ENCODE measurements at places on chromosomes 16 and 17. TPM values are rescaled to one million over a fixed set of nuclear protein-coding genes. Genes with fewer than 3 reads are reported as not detected.

Gene AIPL1
- total RNA-seq = not detected

Gene FBXO39
- 0.83 TPM for total RNA-seq

Gene GLTPD2
- total RNA-seq = not detected

Gene STX4
- total RNA-seq = 38.8 TPM

Gene GDPD1
- 2.0 TPM for total RNA-seq

DNA sequence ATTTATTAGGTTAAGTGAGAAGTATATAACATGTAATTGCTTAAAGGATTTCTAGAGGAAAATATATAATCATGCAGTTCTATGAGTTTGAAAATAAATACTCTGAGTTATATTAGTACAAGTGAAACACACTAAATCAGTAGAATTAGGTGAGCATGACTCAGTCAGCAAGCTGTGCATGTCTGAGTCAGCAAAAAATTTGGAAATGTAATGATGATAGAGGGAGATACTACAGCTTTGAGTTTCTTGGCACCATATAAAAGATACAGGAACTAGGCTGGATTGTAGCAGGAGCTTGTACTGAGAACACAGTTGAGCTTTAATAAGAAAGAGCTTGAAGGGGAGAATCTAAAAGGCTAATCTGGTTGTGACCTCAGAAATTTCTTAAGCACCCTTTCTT, 1224.6 kb downstream of the CDH8 start:
- H3K36me3 ChIP-seq = no peaks in the 10 kb centered on the region
- H3K27ac ChIP-seq = no peak overlapping the region
- H3K4me3 ChIP-seq = no peak overlapping the region
- no peak for DNase-seq
- H3K4me1 ChIP-seq = peaks cover 19% of the 10 kb centered on the region
- no peaks in the 10 kb centered on the region for H3K27me3 ChIP-seq

- H3K4me1 ChIP-seq = peaks cover 13% of the 10 kb centered on the region
- no peak overlapping the region for H3K27ac ChIP-seq
- H3K27me3 ChIP-seq = no peaks in the 10 kb centered on the region
- H3K4me3 ChIP-seq = no peak overlapping the region
These were observed 3.9 kb upstream of the EXOC7 start for GRCh38 chr17:76107509-76107908.

- H3K36me3 ChIP-seq = no peaks in the 10 kb centered on the region
- no peak overlapping the region for H3K4me3 ChIP-seq
- no peak for DNase-seq
These were observed 37.2 kb downstream of the IRF8 start for GRCh38 chr16:85935974-85936760.

DNA sequence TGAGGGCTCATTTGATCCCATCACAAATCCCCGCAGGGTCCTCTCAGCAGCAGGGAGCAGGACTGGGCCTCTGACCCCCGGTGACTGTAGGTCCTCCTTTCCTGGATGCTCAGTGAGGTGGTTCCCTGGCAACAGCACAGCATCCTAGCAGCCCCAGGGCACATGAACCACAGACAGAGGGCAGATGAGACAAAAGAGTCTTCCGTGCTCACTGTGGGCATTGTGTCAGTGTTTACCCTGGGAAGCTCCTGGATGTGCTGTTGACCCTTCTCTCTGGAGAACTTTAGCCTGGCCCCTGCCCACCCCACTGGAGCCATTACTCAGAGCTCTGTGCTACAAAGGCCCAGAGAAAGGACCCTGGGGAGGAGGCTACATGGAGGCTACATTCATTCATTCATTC, 21.7 kb upstream of the TMEM220 start:
- H3K36me3 ChIP-seq = no peaks in the 10 kb centered on the region
- DNase-seq = no peak
- no peak overlapping the region for H3K27ac ChIP-seq
- no peaks in the 10 kb centered on the region for H3K4me1 ChIP-seq
- no peaks in the 10 kb centered on the region for H3K27me3 ChIP-seq
- H3K4me3 ChIP-seq = no peak overlapping the region

- no peaks in the 10 kb centered on the region for H3K27me3 ChIP-seq
- no peak overlapping the region for H3K4me3 ChIP-seq
- H3K36me3 ChIP-seq = peaks cover 78% of the 10 kb centered on the region
- H3K27ac ChIP-seq = no peak overlapping the region
These were observed 48.3 kb downstream of the ADCY7 start for GRCh38 chr16:50314665-50315064.

DNA sequence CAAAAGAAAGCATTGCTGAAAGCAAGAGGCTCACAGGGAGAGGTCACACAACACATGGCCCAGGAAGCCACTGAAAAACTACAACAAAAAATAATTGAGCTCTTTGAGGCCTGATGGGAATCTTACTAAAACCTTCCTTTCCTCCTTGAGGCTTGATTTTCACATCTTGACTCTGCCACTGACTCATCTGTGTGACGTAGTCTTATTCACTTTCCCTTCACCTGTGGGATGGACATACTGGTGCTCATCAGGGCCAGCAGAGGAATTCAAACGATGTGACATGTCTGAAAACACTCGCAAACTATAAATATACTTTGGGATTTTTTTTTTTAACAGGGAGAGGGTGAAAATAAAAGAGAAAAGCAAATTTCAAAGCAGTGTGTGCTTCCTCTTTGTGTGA, 78.3 kb upstream of the ASIC2 start:
- DNase-seq = no peak
- H3K4me1 ChIP-seq = no peaks in the 10 kb centered on the region
- H3K27ac ChIP-seq = no peak overlapping the region
- H3K4me3 ChIP-seq = no peak overlapping the region

- H3K4me1 ChIP-seq = no peaks in the 10 kb centered on the region
- H3K27ac ChIP-seq = no peak overlapping the region
- H3K4me3 ChIP-seq = no peak overlapping the region
- H3K27me3 ChIP-seq = no peaks in the 10 kb centered on the region
- no peak for DNase-seq
- no peaks in the 10 kb centered on the region for H3K36me3 ChIP-seq
These were observed 40.9 kb upstream of the FAM20A start for GRCh38 chr17:68642118-68642412.

DNA sequence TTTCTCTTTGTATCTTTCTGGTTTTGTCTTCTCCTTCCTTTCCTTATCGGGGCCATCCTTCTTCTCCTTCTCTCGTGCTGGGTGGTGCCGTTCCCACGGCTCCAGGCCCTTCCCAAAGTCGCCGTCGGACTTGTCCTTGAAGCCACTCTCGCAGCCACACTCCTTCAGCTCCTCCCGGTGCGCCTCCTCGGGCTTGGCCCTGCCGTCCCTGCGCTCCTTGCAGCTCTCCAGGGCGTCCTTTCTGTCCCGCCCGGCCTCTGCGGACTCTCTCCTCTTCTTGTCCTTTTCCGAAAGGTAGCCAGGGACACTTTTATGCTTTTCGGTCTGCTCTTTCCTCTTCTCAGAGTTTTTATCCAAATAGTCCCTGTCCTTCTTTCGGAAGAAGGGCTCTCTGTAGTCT, 65.9 kb downstream of the ZNF778 start:
- no peak overlapping the region for H3K27ac ChIP-seq
- H3K27me3 ChIP-seq = no peaks in the 10 kb centered on the region
- DNase-seq = no peak
- H3K4me3 ChIP-seq = no peak overlapping the region

DNA sequence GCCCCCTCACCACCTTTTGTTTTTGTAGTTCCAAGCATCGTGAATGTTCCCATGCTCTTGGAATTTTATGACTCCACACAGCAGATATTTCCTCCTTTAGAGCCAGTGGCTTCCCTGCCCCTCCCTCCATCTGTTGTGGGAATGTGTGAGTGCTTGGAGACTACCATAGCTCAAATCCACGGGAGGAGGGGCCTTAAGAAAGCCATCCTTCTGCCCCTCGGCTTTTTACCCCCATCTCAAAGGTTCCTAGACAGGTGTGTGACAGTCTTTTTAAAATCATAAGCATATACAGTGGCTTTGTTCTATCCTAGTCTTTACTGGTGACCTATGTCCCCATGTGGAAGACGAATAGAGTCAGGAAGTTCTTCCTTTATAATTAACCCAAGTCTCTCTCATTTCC, 47.2 kb downstream of the YPEL2 start:
- H3K4me1 ChIP-seq = peaks cover 87% of the 10 kb centered on the region
- no peaks in the 10 kb centered on the region for H3K27me3 ChIP-seq
- H3K4me3 ChIP-seq = no peak overlapping the region
- H3K36me3 ChIP-seq = no peaks in the 10 kb centered on the region
- DNase-seq = no peak
- peak overlapping the region; percentile 92 for H3K27ac ChIP-seq

- peak overlapping the region; percentile 89 for H3K4me3 ChIP-seq
- peaks cover 38% of the 10 kb centered on the region for H3K4me1 ChIP-seq
- no peak for DNase-seq
- peak overlapping the region; percentile 100 for H3K27ac ChIP-seq
- no peaks in the 10 kb centered on the region for H3K36me3 ChIP-seq
These were observed 787 bp downstream of the CTCF start for GRCh38 chr16:67562918-67563707.

GRCh38 chr17:56710986-56711385, 117.5 kb downstream of the NOG start:
- H3K36me3 ChIP-seq = no peaks in the 10 kb centered on the region
- no peak overlapping the region for H3K27ac ChIP-seq
- no peak overlapping the region for H3K4me3 ChIP-seq
- H3K4me1 ChIP-seq = peaks cover 9% of the 10 kb centered on the region
